ENCODE measurements at places on chromosomes 4 and X.

DNA sequence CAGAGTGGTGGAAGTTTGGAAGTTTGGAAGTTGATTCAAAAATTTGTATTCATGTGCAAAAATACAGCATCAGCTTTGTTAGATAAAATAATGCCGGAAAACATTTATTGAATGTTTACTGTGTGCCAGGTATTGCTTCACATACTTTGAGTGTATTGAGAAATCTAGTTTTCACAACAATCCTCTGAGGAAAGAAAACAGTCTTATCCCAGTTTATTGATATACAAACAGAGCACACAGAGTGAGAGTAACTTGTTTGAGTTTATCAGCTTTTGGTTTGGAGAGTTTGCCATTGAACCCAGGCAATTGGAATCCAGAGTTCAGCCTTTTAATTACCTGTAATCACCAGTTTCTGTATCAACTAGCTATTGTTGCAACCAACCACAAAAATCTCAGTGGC lies 127.2 kb upstream of the RPS6KA3 start:
- DNase-seq = no peak

- no peak for DNase-seq
Measured at GRCh38 chr4:177293208-177294033, 16.3 kb upstream of the NEIL3 start.

DNA sequence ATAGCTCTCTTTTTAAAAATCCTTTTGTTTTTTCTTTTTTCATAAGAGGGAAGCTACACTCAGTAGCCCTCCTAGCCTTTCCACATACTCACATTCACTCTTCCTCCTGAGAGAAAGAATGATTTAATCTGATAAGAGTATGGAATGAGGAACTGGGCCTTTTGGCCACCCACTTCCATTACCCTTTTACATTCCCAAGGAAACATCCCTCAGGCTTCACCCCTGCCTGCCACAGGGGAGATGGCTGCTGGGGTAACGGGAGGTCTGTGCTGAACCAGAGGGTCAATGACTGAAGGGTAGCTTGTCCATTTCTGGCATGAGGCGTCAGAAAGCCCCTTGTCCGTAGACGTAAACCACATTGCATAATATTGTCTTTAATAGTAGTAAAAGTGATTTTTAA lies 67.2 kb upstream of the CCSER1 start:
- no peak for DNase-seq

GRCh38 chr4:65510976-65511375 lies 159.3 kb downstream of the EPHA5 start:
- DNase-seq = no peak

- no peak for DNase-seq
Measured at GRCh38 chrX:26442340-26442739, 226.4 kb downstream of the MAGEB5 start.

- DNase-seq = no peak
Measured at GRCh38 chr4:65302145-65302544, 368.1 kb downstream of the EPHA5 start.

- DNase-seq = no peak
Measured at GRCh38 chr4:102593147-102593546, 92.0 kb downstream of the NFKB1 start.

DNA sequence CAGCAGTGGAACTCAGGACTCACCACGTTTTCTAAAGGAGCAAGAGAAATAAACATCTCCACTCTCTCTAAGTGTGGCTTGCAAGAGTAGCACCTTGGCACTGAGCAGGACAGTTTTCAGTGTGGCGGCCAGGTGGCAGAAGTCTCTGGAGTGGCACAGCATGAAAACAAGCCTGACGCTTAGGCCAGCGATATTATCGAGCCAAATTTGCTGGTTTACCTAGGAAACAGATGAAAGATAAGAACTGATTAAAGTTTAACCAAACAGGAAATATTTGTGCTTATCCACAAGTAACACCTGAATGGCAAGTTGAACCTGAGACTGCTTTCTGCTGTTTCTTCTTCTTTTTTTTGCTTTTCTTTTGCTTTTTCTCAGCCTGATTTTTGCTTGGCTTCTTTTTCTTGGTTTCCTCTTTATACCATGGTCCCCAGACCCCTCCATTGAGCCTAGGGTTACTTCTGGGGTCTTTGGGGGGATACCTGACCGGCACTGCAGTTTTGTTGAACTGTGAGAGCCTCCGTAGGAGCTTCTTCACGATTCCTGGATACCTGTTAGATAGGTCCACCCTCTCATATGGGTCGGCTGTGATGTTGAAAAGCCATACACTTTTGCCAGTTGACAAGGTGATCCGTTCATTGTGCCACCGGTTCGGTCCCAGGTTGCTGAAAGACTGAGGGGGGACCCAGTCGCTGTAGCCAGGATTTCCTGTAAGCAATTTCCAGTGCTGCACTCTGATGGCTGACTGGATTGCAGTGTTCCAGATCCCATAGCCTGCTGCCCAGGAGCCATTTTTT lies 77.3 kb downstream of the ARSJ start:
- no peak for DNase-seq

- no peak for DNase-seq
Measured at GRCh38 chr4:114807357-114807756, 208.8 kb downstream of the UGT8 start.

GRCh38 chrX:48591255-48591791 lies 6.0 kb upstream of the WDR13 start:
- peak; percentile 52 for DNase-seq

DNA sequence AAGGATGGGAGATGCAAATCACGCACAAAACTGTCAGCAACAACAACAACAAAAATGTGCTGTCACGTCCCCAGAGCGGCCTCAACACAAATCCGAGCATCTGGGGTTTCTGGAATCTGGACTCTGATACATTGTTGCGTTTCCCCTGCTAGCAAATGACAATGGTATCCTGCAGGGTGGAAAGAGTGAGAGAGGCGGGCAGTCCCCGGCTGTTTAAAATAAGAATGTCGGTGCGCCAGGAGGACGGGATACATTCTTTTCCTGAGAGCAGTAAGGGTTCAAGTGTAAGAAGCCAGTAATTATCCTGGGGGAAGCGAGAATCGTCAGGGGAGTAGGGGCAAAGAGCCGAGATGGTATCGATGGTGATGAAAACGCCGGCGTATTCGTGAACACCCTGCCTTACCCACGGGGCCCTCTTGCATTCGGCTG lies 310.2 kb downstream of the ASMT start:
- DNase-seq = no peak

DNA sequence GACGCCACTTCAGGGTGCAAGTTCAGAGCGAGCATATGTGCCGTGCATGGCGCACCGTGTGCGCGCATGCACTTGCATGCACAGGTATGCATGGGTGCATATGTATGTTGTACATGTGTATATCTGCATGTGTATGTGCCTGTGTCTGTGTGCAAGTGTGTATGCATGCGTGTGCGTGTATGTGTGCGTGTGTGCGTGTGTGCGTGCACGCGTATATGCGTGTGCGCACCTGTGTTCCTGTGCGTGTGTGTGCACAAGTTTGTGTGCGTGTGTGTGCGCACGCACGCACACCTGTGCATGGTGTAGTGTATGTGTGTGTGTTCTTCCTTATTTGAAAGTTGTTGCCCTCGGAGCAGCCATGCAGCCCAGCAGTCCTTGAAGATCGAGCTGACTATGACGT lies 76.8 kb downstream of the GPR143 start:
- DNase-seq = no peak

GRCh38 chr4:143559757-143560147 lies 46.2 kb downstream of the SMARCA5 start:
- DNase-seq = no peak

DNA sequence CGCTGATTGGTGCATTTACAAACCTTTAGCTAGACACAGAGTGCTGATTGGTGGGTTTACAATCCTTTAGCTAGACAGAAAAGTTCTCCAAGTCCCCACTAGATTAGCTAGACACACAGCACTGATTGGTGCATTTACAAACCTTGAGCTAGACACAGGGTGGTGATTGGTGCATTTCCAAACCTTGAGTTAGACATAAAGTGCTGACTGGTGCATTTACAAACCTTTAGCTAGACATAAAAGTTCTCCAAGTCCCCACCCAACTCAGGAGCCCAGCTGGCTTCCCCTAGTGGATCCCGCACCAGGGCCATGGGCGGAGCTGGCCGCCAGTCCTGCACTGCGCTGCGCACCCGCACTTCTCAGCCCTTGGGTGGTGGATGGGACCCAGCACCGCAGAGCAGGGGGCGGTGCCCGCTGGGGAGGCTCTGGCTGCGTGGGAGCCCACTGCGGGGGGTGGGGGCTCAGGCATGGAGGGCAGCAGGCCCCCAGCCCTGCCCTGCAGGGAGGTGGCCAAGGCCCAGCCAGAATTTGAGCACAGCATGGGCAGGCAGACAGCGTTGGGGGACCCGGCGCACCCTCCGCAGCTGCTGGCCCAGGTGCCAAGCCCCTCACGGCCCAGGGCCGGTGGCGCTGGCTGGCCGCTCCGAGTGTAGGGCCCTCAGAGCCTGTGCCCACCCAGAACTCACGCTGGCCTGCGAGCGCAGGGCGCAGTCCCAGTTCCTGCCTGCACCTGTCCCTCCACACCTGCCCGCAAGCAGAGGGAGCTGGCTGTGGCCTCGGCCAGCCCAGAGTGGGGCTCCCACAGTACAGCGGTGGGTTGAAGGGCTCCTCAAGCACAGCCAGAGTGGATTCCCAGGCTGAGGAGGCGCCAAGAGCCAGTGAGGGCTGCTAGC lies 608.9 kb upstream of the LCORL start:
- DNase-seq = no peak

DNA sequence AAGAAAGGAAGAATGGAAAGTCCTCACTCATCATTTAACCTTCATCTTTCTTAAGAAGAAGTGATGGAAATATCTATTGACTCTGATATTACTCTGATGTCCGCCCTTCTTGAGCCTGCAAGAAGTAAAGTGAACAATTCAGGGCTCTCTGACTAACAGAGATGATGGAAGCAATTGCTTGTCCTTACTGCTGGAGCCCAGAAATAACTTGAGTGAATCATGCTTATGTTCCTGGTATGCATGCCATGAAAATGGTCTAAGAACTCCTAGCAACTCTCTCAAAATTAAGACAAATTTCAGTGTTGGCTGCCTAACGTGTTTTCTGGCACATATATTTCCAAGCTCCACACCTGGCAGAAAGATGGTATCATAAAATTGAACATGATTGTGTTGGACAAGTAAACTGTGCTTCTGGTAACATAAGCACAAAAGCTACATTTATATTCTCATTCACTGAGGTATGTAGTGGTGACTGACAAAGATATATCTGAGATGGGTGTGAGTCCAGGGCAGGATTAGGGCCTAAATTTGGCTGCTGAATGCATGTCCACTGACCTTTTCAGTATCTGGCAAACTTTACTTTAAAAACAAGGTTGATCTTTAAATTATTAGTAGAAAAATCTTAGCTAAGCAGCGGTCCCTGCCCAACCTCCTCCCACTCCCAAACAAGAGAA lies 109.2 kb upstream of the OTUD4 start:
- DNase-seq = no peak

Data from left cardiac atrium (tissue), 4 donors.